ENCODE measurements at places on chromosomes 12 and 14.

- DNase-seq = no peak
Observed at GRCh38 chr12:66620688-66621087, 58.2 kb downstream of the GRIP1 start.

DNA sequence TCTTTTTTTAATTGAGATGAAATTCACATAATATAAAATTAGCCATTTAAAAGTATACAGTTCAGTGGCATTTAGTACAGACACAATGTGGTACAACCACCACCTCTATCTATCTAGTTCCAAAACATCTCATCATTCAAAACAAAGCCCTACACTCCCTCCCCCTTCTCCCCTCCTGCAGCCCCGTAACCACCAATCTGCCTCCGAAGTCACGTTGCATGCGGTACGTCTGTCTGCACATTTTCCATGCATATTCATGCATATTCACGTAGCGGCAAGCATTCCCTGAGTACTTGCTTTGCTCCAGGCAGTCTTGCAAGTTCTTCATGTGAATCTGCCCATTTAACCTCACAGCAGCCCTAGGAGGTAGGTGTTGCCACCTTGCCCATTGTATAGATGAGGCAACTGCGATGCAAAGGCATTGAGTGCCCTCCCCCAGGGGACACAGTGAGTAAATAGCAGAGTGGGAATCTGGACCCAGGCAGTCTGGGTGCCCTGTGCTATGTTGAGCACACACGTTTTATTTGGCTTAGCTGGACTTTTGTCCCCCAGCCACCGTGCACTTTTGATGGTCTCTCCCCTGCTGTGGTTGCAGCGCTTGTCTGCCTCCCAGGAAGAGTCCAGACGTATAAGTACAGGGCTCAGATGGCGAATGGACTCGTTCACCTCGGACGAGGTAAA lies 43.4 kb downstream of the RIN3 start:
- no peak for DNase-seq

GRCh38 chr12:24012528-24012927 lies 63.1 kb upstream of the SOX5 start:
- no peak for DNase-seq

GRCh38 chr12:3523728-3524127 lies 32.7 kb downstream of the PRMT8 start:
- no peak for DNase-seq

DNA sequence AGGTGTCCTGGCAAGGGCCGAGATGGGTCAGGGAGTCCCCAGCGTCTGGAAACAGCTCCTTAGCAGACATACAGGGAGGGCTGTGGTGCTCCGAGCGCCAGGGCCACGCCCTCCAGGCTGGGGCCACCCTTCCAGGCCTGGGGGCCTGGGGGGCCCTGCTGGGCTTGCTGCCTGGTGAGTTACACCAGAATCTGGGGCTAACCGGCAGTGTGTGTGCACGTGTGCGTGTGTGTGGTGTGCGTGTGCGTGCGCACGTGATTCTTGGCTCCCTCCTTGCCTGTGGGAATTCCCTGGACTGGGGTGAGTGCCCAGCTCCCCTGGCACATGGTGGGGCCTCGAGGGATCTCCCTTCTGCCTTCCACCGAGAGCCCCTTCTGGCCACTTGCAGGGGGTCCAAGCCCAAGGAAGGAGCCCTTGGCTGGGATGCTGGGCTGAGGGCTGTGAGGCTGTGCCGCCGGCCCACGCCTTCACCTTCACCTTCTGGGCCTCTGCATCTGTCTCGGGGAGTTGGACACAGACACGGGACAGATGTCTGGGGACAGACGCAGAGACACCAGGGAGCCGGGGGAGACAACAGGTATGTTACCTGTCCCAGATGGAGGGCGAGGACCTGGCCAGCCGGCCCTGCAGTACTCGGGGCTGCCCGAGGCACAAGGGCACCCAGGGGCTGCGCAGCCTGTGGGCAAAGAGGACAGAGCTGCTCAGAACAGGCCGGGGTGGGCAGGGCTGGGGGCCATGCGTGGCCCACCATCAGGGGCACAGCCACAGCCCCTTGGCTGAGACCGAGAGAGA lies 37.2 kb downstream of the BEGAIN start:
- DNase-seq = no peak

- no peak for DNase-seq
Observed at GRCh38 chr14:103558071-103558882, 4.2 kb downstream of the BAG5 start.

DNA sequence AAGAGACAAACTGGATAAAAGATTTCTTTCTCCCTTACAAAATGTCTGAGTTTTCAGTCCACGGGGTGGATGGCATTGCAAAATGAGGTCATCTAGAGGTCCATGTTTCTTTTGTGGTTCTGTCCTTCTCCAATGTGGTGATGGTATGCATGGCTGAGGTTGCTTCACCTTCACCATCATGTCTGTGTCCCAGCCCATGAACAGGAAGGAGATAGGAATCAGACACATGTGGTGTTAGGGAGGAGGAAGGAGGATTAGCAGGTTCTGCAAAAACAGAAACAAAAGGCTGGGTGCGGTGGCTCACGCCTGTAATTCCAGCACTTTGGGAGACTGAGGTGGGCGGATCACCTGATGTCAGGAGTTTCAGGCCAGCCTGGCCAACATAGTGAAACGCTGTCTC lies 11.0 kb upstream of the AEBP2 start:
- no peak for DNase-seq

- no peak for DNase-seq
Observed at GRCh38 chr12:88834226-88834625, 254.0 kb upstream of the KITLG start.

DNA sequence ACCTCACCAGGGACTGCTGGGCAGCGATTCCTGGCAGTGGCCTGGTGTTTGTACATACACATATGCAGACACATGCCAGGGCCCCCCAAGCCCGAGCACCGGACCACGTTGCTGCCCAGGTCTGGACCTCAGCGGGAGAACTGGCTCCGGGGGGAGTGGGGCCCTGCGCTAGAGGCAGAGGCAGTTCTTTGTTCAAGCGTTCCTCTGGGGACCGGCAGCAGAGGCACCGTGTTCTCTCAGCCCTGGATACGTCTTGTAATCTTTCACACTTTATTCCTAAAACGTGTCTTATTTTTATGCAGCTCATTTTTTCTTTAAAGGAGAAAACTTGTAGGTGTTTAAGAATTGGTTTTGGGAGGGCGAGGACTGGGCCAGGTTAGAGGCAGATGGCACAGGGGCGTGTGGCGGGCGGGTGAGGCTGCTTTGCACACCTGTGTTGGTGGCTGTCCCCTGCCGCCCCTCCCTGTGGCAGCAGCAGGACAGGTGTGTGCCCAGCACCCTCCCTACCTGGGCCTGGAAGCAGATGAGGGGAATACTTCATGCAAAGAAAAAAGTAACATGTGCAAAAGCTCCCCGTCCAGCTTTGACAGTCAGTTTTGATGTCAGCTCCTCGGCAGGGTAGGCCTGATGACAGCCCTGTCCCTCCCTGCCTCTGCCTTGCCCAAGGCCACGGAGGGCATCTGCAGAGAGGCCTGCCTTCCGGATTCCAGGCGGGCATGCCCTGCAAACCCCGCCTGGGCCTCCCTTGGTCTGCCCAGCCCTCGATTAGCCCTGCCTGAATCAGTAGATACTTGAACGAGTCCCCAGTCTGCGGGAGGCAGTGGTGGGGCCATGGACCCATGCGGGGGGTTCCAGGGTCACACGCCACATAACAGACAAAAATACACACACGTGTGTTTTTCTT lies 7.0 kb upstream of the PUS1 start:
- no peak for DNase-seq

GRCh38 chr14:50060871-50061663 lies 55.3 kb downstream of the VCPKMT start:
- DNase-seq = no peak

GRCh38 chr12:90368081-90368480 lies 586.9 kb downstream of the CCER1 start:
- DNase-seq = no peak

- no peak for DNase-seq
Observed at GRCh38 chr14:102479107-102479506, 30.5 kb downstream of the ANKRD9 start.

GRCh38 chr12:109052414-109053323 lies at the start of gene USP30:
Gene USP30, plus strand, starts transcription at chr12:109052576. Its CDS starts 103 bp downstream, at chr12:109052679.
- peak; percentile 76 for DNase-seq

- no peak for DNase-seq
Observed at GRCh38 chr12:3125674-3126073, 48.5 kb downstream of the TSPAN9 start.

DNA sequence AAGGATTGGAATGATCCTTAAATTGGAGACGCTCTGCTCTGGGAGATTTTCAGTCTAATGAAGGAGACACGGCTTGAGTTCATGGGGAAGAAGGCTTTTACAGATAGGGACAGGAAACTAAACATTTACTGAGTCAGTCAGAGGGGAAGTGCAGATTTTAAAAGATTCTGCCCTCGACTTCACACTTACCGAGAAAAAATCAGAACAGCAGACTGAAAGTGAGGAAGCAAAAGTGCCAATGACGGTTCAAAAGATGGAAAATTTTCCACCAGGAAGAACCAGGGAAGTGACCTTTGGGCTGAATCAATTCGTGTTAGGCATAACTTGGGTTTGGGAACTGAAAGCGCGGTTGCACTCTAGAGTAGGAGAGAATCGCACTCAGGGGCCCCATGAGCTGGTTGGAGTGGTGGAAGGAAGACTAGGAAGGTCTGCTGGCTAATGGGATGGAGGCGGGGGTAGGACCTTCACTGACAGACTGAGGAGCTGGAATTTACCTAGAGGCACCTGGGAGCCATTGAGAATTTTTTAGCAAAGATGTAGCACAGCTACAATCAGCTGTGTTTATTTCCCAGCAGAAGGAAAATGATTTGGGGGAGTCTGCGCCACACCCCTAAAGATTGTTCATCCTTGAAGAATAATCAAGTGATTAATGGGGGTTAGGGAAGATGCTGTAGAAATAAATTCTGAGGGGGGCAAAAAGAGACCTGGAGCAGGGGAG lies 1.2 kb downstream of the KCNK13 start:
- DNase-seq = no peak

GRCh38 chr14:25521616-25522015 lies 471.7 kb upstream of the STXBP6 start:
- DNase-seq = no peak

DNA sequence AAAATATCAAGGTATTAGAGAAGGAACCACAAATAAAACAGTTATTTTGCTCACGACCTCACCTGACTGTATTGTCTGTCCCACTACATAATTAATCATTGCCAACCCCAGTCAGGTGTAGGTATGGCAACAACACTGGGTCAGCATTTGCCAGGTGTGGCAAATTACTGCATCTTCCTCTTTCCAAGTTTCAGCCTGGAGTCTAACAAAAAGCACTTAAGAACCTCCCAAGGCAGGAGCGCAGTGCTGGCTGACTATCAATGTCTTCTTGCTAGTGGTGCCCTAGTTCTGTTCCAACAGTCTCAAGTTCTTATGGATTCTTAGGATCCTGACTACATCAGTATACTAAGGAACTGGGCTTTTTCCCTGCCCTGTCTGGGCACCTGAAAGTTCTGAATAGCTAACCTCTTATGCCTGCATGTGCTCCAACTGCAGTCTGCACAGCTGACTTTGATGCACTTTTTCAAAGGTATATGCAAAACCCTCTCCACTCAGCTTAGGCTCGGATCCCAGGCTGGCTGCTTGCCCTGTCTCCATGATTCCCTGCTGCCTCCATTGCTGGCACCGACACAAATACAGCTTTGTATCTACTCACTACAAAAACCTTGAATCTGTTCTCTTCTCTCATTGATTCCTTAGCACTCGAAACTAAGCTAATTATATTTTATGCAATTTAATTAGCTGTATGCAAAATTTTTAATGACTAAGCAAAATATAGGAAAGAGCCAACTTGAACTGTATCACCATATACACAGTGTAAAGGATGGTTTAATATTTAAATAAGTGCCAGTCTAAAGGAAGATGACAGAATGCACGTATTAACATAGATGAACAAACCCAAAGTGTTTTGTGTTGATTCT lies 113.3 kb downstream of the PRKD1 start:
- DNase-seq = no peak

DNA sequence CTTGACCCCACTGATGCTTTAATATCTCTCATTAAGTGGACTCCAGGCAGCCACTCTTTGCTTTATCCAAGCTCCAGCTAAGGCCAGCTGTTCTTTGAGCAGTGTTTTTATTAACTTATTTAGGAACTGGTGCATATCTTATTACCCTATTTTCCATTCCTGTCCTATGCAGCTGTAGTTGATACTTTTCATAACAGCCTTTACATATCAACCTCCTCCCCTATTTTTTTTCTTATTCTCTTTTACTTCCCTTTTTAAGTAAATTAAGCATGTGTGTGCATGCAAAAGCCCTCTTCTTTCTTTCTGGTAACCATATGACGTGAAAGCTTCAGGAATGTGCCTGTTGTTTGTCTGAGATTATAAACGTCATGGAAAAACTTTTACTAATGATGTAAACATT lies 121.2 kb downstream of the PTPRQ start:
- DNase-seq = no peak

DNA sequence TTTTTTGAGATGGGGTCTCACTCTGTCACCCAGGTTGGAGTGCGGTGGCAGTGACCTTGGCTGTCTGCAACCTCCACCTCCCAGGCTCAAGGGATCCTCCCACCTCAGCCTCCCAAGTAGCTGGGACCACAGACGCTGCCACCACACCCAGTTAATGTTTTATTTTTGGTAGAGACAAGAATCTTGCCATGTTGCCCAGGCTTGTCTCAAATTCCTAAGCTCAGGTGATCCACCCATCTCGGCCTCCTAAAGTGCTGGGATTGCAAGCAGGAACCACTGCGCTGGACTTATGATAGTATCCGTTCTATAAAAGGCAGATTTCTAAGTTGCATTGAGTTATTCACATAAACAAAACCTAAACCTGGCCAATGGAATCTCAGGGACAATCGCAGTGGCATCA lies 321.1 kb upstream of the PRICKLE1 start:
- no peak for DNase-seq

GRCh38 chr12:111672822-111673381 lies 12.9 kb downstream of the BRAP start:
- DNase-seq = no peak

GRCh38 chr12:80050236-80050635 lies 49.1 kb upstream of the OTOGL start:
- no peak for DNase-seq

- no peak for DNase-seq
Observed at GRCh38 chr12:49208146-49208545, 19.3 kb upstream of the TUBA1A start.

GRCh38 chr12:65015850-65016249 lies 105.3 kb downstream of the WIF1 start:
- DNase-seq = no peak

GRCh38 chr12:123250471-123251383 lies 17.5 kb downstream of the MTRFR start:
- no peak for DNase-seq

GRCh38 chr14:101242442-101243385 lies 318.6 kb upstream of the DIO3 start:
- no peak for DNase-seq

- no peak for DNase-seq
Observed at GRCh38 chr12:120126635-120127005, 10.1 kb upstream of the RAB35 start.

- DNase-seq = no peak
Observed at GRCh38 chr14:94903883-94904282, 134.0 kb upstream of the GSC start.

GRCh38 chr14:73753887-73754795 lies 40.0 kb upstream of the PNMA1 start:
- DNase-seq = no peak

GRCh38 chr12:131897875-131898274 lies 3.5 kb downstream of the ULK1 start:
- DNase-seq = no peak
